SIG-M5 (cell line): ENCODE measurements at places on chromosomes 11 and 22.
A peak's percentile ranks its signal among the peaks of the same experiment; 100 is the strongest.

- no peak for DNase-seq
These were observed 2.1 kb downstream of the CAVIN3 start for GRCh38 chr11:6318204-6318603.

DNA sequence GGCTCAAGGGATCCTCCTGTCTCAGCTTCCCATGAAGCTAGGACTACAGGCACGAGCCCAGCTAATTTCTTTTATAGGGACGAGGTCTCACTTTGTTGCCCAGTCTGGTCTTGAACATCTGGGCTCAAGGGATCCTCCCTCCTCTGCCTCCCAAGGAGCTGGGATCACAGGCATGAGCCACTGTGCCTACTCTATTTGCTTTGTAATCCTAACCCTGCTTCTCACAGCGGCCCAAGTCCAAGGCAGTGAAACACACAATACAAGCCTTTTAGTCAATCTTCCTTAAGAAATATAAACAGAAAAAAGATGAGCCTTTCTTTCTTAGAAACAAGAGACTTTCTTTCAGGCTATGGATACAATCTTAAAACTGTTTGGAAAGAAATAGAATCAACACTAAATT lies 115.2 kb upstream of the SORL1-AS1 start:
- DNase-seq = no peak

DNA sequence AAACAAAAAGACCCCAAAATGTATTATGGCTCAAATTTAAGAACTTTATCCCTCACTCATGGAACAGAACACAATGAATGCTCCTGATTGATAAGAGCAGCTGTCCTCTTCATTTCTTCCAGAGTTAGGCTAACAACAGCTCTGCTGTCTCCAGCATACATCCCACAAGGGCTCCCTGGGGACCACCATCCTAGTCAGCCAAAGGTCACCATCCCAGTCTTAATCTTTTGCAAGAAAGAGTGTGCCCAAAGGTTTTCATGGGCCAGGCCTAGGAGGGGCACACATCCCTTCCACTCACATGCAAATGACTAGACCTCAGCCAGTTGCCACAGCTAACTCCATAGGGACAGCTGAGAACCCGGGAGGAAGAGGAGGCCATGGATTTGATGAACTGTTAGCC lies 555.3 kb downstream of the BUD13 start:
- no peak for DNase-seq

- DNase-seq = no peak
These were observed 26.4 kb downstream of the AMOTL1 start for GRCh38 chr11:94794287-94795168.

DNA sequence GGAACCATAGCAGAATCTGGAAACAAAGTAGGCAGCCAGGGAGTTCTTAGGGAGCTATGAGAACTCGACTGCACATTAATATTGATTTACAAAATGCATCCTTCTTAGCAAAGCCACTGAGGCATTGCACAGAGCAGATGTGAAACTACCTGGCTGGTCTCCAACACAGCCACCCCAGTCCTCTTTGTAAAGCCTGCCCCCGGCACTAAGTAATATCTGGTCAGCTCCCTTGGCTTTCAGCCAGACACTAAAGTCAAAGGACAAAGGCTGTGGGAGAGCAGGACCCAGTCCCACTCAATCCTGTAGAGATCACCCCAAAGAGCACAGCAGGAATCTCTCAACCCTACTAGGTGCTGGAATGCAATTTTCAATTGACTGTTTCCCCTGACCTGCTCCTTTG lies 12.8 kb downstream of the XRRA1 start:
- no peak for DNase-seq

DNA sequence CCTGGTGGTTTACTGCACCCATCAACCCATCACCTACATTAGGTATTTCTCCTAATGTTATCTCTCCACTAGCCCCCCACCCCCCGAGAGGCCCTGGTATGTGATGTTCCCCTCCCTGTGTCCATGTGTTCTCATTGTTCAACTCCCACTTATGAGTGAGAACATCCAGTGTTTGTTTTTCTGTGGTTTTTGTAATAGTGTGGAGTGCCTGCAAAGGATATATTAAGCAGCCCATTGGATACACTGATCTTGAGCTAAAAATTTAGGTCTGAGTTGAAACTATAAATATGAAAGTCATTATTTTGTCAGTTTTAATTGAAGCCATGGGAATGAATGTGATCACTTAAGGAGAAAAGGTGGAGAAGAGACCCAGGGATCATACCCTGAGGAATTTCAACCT lies 23.0 kb downstream of the MRPL48 start:
- no peak for DNase-seq

- peak; percentile 26 for DNase-seq
These were observed at the start of gene APOBEC3B for GRCh38 chr22:38981992-38982927. APOBEC3B (plus strand) TSS chr22:38982347; CDS start chr22:38982454, 107 bp downstream.

GRCh38 chr11:83087035-83087434 lies 15.3 kb upstream of the RAB30 start:
- DNase-seq = no peak

GRCh38 chr11:2945031-2945756 lies 16.0 kb upstream of the PHLDA2 start:
- no peak for DNase-seq

DNA sequence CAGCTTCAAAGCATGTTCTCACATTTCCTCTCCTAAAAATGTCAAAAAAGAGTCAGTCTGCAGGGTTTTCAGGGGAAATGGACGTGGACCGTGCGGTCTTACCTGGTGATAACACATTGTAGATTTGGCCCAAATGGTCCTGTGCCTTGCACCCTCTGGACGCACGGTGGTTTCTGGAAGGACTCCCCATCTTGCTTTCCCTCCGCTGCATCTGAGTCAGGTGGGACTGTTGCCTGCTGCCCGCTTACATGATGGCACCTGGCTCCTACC lies 1290.1 kb downstream of the TBC1D22A start:
- no peak for DNase-seq

DNA sequence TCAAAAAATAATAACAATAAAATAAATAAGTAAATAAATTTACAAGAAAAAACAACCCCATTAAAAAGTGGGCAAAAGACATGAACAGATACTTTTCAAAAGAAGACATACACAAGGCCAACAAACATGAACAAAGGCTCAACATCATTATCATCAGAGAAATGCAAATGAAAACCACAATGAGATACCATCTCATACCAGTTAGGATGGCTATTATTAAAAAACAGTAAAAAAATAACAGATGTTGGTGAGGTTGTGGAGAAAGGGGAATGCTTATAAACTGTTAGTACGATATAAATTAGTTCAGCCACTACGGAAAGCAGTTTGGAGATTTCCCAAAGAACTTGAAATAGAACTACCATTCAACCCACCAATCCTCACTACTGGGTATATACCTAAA lies 44.6 kb downstream of the PRCP start:
- DNase-seq = no peak

GRCh38 chr11:93063086-93063485 lies 93.6 kb downstream of the MTNR1B start:
- DNase-seq = no peak

GRCh38 chr11:62778441-62778840 lies 7.2 kb downstream of the TAF6L start:
- no peak for DNase-seq

DNA sequence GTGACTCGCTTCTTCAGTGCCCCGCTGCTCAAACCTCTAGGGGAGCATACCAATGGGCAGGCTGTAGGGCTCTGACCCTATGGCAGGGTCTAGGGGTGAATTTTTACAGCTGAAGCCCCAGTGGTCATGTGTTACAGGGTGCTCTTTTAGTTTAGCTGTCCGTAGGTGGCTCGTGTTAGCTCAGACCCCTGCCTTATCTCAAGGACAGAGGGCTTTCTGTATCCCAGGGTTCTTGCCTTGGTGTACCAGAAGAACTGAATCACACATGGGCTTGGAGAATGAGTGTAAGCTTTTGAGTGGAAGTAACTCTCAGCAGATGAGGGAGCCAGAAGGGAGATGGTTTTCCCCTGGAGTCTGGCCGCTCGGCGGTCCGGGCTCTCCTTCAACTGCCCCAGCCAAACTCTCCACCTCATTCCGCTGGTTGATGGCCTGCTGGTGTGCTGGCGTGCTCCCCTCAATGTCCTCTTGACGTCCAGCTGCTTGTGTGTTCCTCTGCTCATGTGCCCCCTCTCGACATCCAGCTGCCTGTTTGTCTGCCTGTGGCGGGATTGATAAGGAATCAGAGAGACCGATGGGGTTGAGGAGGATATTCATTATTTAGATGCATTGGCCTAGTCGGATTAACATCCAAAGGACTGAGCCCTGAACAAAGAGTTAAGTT lies 37.5 kb downstream of the BIRC2 start:
- DNase-seq = no peak

GRCh38 chr11:65771589-65772112 lies 9.1 kb downstream of the AP5B1 start:
- DNase-seq = no peak

- no peak for DNase-seq
These were observed 181.4 kb upstream of the MTMR2 start for GRCh38 chr11:96105197-96105895.

DNA sequence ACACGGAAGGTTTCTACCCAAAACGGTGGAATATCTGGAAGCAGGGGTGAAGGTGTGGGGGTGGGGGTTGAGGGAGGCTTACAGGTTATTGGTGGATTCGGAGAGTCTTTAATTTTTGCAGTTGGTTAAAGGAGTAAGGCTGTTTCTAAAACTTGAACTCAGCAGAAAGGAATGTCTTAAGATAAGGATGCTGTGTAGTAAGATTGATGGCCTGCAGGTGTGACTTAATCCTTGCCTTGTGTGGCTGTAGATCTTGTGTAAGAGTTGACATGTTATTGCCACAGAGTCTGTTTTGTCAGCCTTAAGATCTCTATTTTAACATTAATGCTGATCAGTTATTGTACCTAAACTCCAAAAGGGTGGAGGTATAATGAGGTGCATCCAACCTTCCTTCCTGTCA lies 16.4 kb upstream of the OR6M1 start:
- DNase-seq = no peak

GRCh38 chr11:123640677-123641494 lies 13.5 kb downstream of the SCN3B start:
- no peak for DNase-seq

DNA sequence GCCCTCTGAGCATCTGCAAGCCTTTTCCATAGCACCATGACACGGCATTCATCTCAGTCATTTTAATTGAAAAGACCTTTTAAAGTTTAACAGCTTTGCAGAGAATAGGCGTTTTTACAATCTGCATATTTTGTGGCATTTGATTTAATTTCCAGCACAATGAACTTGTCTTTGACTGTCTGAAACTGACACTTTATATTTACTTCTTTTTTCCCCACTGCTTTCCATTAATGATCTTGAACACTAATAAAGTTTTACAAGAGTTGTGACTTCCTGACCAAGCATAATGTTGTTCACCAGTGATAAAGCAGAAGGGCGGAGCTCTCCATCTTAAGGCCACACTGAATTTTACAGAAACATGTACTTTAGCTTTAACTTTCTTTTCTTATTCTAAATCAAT lies 548.7 kb downstream of the FAM181B start:
- no peak for DNase-seq

DNA sequence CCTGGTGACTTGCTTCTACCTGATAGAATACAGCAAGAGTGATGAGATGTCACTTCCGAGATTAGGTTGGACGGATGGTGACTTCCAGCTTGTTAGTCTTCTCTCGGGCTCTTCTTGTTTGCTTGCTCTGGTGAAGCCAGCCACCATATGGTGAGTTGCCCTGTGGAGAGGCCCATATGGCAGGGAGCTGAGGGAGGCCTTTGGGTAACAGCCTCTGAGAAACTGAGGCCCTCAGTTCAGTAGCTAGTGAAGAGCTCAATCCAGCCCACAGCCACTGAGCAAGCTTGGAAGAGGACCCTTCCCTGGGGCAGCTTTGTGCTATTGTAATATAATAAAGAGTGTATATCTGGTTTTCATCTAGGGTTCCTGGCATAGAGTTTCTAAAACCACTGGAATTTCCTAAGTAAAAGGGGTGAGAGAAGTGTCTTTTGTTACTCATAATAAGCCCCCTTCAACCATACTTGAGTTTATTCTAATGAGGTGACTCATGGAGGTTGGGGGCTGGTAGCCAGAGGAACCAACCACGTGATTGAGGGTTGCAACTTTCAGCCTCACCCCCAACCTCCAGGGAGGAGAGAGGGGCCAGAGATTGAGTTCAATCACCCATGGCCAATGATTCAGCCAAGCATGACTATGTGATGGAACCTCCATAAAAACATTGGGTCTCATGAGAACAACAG lies 8.0 kb upstream of the TPCN2 start:
- no peak for DNase-seq

GRCh38 chr11:105923807-105924206 lies 98.2 kb downstream of the MSANTD4 start:
- DNase-seq = no peak

- DNase-seq = no peak
These were observed 63.3 kb upstream of the SUSD2 start for GRCh38 chr22:24117942-24118341.

GRCh38 chr11:58575377-58576020 lies at the start of gene LPXN:
LPXN (minus strand) TSS chr11:58575856; CDS start chr11:58575772, 84 bp downstream.
- peak; percentile 50 for DNase-seq

DNA sequence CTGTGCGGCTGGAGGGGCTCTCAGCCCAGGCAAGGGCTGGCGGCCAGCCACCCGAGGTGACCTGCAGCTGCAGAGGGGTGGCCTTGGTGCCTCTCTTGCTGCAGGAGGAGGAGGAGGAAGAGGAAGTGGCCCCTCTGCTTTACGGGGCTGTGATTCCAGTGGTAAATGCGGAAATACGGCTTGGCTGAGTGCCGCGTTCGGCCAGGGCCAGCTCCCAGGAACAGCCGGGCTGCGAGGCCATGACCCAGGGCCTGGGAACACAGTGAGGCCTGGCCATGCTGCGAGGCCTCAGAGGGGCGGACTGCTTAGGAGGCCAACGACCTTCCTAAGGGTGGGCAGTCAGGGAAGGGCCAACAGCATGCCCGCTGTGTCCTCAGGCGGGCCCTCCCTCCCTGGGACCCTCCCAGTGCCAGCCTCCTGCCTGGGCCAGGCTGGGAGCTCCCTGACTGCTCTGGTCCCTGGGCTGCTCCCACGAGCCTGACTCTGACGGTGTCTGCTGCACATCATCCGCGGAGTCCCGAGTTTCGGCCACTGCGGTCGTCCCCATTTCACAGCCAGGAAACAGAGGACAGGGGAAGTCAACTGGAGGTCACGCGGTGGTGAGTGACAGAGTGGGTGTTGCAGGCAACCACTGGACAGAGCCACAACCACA lies 20.8 kb upstream of the PPARA start:
- no peak for DNase-seq

GRCh38 chr22:48573766-48574165 lies 1253.9 kb downstream of the BRD1 start:
- DNase-seq = no peak

DNA sequence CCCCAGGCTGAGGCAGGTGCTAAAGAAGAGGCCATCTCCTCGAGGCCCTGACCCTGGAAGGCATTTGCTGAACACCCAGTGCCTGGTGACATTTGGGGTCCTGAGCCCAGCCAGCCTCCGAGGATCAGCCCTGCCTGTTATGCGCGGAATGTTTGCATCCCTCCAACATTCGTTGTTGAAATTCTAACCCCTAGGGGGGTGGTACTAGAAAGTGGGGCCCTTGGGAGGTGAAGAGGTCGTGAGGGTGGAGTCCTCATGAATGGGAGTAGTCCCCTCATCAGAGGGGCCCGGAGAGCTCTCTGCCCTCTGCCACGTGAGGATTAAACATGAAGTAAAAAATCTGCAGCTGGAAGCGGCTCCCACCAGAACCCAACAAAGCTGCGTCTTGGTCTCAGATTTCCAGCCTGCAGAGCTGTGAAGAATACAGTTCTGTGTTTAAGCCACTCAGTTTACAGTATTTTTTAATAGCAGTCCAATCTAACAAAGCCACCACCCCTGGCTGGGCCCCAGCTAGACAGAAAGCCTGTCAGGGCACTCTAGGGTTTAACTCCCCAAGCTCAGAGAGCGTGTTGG lies 35.3 kb upstream of the SEPTIN5 start:
- DNase-seq = no peak

GRCh38 chr22:50581950-50582492 lies 628 bp downstream of the CHKB start:
- DNase-seq = no peak
